ENCODE measurements at places on chromosomes 12 and 14. TPM values are rescaled to one million over a fixed set of nuclear protein-coding genes. Genes with fewer than 3 reads are reported as not detected.

The PTCSC3 gene
- not detected for total RNA-seq

- DNase-seq: no peak
Observed at GRCh38 chr12:95829395-95829794, 29.4 kb upstream of the SNRPF start.

The NPFF gene
- not detected for total RNA-seq

The KRT8 gene
- 1,046 TPM for total RNA-seq

The MAP3K12 gene
- total RNA-seq: 12.5 TPM

The FOXG1 gene
- total RNA-seq: not detected

- DNase-seq: no peak
Observed at GRCh38 chr12:78540606-78541336, 323.8 kb upstream of the SYT1 start.

The KRT85 gene
- not detected for total RNA-seq

DNA sequence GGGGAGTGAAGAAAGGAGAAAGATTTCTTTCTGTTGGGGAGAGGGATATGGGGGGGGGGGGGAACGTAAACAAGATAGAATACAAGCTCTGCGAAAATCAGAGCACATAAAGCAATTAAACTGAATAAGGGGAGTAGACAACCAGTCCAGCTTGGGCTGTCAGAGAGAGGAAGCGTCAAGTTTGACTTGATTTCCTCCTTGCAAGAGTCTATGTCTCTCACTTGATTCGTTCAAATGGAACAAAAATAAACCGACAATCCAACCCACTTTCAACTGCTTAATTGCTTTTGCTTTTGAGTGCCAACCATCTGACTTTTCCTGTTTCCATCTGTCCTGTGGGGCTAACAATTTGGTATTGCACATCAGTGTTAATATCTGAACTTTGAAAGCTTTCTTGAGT lies 942 bp downstream of the SYT1 start:
- DNase-seq: no peak

DNA sequence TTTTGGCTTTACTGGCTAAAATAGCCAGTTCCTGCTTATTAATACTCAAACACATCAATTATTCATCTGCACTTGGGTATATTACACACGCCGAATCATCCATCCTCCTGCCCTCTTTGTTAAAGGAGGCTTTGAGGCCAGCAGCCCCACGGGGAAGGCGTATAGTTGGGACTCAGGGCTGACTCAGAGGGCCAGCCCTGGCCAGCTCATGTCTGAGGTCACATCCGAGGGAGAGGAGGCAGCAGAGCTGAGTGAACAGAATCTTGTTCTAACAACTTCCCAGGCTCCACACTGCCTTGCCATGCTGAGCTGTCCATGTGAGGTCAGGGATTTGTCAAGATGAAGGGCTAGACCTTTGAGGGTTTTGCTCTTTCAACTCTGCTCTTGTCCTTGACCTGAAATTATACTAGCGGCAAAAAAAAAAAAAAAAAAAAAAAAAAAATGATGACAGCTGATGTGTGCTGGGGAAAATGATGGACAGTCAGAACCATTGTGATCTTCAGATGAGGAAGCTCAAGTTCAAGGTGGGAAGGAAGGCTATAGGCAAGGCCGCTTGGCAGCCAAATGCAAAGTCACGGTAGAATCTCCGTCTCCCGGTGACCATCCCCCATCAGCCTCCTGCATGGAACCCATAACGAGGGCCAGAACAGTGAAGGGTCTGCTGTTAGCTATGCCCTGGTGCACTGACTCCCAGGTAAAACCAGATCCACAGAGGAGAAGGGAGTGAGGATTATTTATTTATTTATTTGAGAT lies 12.5 kb upstream of the MARK3 start:
- no peak for DNase-seq

The KITLG gene
- 10.5 TPM for total RNA-seq

GRCh38 chr14:56351861-56352260 lies 227.7 kb upstream of the TMEM260 start:
- no peak for DNase-seq

DNA sequence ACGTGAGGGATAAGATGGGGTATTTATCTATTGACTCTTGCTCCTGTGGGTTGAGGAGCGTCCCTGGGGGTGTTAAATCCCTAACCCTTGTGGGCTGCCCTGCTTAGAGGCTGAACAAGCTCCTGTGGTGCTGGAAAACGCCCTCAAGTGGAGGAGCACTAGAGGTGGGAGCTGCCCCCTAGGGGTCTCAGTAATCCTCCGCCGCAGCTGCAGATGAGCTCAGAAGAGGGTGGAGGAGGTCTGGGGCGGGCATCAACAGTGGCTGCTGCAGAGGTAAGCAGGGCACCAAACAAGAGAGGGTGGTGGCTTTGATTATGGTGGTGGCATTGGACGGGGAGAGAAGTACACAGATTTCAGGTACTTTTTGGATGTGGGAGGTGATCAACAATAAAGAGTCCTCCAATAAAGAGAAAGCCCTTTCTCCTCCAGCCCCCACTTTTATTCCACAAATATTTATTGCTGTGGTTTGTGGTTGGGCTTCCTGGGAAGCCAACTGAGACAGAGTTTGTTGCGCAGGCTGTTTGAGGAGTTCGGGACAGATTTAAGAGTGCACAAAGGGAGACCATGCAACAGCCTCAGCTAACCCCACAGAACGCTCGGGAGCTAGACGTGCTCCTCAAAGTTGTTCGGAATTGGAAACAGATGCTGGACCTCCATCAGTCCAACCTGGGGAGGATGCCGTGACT lies 179.9 kb downstream of the ADCK1 start:
- no peak for DNase-seq

DNA sequence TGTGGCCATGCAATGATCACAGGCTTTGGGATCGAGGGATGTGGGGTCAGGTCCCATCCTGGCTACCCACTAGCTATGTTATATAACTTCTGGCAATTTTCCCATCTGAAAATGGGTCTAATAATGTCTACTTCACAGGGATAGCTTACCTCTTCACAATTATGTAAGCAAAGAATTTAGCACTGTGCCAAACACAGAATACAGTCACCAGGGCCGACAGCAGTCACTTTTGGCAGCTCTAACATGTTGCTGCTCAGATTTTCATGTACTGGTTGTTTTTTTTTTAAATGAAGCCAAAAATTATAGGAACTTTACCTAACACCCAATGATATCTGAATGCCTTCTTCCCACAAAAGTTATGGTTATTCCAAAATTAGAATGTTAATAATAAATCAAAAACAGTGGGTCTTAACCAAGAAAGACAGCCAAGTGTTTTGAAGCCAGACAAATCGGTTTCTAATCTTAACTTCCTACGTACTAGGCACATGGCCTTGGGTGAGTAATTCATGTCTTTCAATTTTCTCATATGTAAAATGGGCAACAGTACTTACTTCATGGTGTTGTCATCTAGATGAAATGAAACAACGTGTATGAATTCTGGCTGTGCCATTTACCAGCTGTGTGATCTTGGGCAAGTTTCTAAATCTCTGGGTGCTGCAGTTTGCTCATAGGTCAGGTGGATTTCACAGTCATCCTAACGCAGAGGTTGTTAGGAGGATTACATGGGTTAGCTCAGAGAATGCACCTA lies 13.0 kb upstream of the PCED1B start:
- no peak for DNase-seq

DNA sequence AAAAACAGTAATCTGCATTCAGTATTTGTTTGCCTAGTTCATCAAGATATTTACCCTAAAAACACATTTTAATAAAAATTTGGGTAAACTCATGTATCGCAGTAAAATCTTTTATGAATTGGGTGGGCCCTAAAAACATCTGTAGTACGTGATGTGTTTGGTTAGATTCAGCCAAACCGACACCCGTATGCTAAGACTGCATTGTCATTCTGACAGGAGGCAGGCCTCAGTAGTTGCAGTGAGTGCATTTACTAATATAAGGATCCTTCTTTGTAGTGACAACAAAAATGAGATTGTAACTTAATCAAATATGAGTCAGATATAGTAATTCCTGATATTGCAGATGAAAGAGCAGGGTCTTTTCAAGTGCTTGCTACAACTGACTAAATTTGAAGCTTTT lies 191.8 kb downstream of the SLC16A7 start:
- no peak for DNase-seq

- no peak for DNase-seq
Observed at GRCh38 chr14:90699016-90699415, 117.2 kb downstream of the TTC7B start.

GRCh38 chr12:46492471-46493085 lies 120.0 kb upstream of the SLC38A2 start:
- no peak for DNase-seq

- DNase-seq: peak; percentile 74
Observed at GRCh38 chr14:102930753-102931579, 8.5 kb downstream of the AMN start.

The RHOJ gene
- 3.0 TPM for total RNA-seq

Measured in Peyer's patch (tissue), 4 donors.